Effector CD4-positive, alpha-beta T cell (primary cell): ENCODE measurements at places on chromosomes 12 and 14.

- DNase-seq = no peak
These were observed 524.8 kb downstream of the FUT8 start for GRCh38 chr14:65937079-65937959.

DNA sequence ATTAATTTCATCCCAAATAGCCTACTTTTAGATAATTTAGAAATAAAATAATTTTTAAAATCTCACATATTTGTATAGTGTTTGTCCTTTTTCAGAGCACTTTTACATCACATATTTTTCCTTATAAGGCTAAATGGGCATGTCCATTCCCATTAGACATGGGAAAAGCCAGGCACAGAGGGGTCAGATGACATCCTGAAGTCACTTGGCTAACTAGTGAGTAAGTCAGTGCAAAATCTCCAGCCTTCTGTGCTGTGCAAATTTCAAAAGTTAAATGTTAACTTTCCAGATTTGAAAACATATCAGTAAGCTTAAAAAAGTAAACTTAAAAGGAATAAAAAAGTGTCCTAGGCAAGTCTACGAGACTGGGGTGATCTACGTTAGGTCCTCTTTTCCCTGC, 117.4 kb downstream of the EMP1 start:
- no peak for DNase-seq

- DNase-seq = no peak
These were observed 51.0 kb downstream of the LMNTD1 start for GRCh38 chr12:25502118-25502517.

DNA sequence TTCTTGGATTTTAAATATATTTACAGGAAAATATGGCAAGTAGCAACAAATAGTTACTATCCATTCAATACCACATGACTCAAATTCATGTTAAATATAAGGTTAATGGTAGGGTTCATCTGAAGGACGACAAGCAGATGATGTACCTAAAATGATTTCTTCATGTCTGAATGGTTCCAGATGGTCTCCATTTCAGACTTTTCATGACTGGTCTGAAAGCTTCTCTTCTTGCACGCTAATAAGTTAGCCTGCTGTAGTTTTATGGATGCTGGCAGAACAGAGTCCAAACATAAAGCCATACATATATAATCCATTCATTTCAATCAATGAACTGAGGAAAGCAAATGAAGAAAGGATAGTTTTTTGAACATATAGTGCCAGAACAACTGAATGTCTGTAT, 257.0 kb upstream of the MGAT4C start:
- DNase-seq = no peak

DNA sequence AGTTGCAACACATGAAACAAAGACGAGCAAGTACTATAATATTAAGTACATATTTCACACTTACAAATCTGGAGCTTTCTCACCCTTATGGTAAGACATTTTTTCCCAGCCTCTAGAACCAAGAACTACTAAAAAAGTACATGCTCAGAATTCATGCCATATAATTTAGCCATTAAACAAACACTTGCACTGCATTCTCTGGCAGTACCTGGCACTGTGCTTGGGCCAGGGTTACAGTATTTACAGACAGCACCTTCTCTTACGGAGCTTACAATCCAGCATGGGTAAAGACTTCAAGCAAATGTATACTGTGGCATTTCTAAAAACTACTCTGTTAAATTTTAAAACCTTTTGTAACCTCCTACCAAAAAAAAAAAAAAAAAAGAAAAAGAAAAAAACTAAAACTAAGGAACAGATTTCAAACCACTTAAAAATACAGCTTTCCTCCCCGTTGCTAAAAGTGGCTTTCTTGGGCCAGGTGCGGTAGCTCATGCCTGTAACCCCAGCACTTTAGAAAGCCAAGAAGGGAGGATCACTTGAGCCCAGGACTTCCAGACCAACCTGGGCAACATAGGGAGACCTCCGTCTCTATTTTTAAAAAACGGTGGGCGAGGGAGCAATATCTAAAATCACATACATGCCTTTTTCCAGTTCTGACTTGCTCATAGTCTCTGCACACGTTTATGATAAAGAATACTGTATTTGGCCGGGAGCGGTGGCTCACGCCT, 956 bp downstream of the GNPTAB start:
- DNase-seq = no peak

GRCh38 chr12:21797539-21797938, 23.0 kb upstream of the KCNJ8 start:
- DNase-seq = no peak
